ENCODE measurements at places on chromosomes 5 and 9. TPM values are rescaled to one million over a fixed set of nuclear protein-coding genes. Genes with fewer than 3 reads are reported as not detected.

GRCh38 chr5:10505517-10506095, 58.3 kb upstream of the ANKRD33B start:
- no peak for DNase-seq

DNA sequence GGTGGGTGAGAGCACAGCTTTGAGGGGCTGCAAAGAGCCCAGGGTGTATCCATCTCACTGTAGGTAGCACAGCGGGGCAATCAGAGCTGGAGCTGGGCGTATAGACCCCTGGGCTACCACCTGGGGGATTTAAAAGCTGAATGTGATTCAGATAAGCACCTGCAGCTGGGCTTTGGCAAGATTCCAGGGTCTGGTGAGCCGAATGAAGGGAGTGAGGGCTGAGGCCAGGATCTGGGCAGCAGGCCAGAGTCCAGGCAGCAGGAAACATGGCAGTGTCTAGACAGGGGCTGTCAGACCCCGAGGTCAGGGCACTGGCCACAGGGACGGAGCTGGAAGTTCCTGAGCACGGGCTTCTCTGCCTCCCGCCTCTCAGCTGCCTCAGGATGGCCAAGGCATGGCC, 8.7 kb downstream of the ASS1 start:
- no peak for DNase-seq

DNA sequence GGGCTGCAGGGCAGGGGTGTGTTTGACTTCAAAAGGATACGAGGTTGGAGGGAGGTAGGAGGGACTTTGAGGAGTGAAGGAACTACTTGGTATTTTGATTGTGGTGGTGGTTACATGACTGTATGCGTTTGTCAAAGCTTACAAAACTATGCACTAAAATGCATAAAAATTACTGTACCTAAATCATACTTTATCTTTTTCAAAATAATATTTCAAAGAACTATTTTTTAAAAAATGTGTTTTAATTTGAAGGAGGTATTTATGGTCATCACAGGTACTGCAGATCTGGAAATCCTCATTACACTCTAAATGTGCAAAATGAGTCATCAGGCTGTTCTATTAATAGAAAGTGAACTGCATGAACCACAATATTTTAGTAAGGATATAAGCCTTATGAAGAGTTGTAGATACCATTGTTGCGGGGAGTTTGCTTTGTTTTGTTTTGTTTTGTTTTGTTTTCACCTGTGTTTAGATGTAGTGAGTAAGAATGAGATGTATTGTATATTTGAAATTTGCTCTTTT, 116.9 kb downstream of the ARRDC3 start:
- DNase-seq = no peak

DNA sequence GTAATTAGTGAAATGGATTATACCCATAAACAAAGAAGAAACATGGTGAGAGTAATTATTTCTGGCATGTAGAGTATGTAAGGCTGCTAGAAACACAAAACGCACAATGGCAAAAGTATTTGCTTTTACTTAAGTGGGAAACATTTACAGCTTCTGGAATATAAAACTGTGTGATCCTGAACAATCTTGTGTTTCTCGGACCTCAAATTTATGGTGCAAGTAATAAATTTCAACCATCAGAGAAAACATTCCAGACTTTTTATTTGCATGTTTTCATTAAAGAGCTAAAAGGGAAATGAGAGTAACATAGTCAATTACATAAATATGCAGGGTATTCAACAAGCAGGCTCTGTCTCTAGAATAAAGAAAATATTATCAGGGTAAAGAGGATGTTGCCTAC, 17.2 kb upstream of the PRR16 start:
- no peak for DNase-seq

- no peak for DNase-seq
Measured at GRCh38 chr9:4674783-4675182, 4.6 kb upstream of the CDC37L1 start.

DNA sequence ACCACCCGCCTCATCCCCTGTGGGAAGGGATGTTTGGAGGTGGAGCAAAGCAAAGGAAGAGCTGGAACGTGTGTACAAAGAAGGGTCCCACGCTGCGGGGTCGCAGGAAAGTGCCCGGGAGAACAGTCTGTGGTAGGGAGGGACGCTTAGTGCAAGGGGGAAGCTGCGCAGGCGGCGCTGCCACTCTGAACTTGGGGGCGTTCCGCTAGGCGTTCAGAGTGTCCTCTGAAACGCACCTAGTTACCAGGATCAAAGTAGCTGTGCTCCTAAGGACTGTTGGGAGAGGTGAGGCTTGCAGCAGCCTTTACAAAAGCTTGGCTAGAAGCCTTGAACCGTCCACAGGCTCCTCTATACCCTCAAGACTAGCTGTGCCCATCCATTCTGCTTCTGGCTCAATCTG, 29.3 kb upstream of the PDE8B start:
- DNase-seq = no peak

DNA sequence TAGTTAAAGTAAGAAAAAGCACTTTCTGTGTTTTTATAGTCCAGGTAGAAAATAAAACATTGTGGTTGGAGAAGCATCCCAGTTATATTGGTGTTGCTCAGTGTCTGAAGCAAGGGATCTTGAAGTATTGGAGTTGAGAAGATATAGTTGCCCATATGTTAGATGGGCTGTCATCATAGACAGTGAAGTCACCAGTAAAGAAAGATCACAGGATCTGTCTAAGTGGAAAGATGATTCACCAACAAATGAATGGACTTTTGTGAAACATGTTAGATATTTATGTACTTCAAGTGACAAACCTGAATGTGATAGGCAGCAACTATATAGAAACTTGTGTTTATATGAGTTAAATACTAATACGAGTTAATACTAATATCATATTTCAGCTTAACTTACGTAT, 11.7 kb downstream of the OGN start:
- no peak for DNase-seq

- no peak for DNase-seq
Measured at GRCh38 chr9:70263421-70263820, 4.6 kb downstream of the SMC5 start.

DNA sequence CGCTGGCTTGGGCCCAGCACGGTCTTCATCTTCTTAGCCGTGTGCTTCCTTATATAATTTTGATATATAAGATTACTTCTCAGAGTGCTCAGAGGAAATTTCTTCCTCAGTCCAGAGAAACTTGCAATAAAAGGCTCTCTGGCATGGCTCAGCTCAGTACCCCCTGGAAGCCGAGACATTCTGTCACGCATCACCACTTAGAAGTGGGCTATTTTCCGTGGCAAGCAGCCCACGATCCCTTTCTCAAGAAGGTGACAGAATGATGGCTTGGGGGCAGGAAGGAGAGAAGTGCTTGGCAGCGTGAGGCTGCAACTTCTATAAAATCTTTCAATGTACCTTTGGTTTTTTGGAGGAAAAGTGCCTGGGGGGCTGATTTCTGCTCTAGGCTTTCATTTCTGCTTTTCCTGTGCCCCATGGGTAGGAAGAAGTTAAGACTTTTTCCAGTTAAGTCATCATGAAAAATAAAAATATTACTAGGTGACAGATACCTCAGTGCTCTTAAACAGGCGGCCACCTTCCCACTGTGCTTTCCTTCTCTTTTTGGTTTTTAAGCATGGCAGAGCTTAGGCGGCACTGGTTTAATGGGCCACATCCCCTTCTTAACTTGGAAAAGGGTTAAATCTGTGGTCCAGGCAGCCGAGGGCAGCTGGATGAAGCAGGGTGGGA, 104.6 kb downstream of the MVB12B start:
- DNase-seq = no peak

- DNase-seq = no peak
Measured at GRCh38 chr9:109794361-109795012, 14.5 kb downstream of the PALM2AKAP2 start.

- DNase-seq = no peak
Measured at GRCh38 chr9:98341157-98342097, 86.0 kb upstream of the TBC1D2 start.

DNA sequence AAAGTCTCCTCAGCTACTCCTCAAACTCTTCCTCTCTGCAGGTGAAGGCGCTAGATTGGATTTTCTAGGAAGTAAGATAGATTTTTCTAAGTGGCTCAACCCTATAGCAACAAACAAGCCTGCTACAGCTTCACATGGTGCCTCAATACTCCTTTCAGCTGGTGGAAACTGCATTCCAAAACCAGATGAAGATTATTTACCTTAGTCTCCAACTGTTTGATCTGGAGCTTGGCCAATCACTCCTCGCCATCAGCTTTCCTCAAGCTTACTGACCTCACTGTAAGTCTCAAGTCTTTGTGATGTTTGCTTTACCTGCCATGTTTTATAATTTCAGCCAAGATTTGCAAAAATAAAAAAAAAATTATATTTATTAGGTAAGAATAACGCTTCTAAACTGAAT, 622.4 kb downstream of the CHSY3 start:
- DNase-seq = peak; percentile 83

DNA sequence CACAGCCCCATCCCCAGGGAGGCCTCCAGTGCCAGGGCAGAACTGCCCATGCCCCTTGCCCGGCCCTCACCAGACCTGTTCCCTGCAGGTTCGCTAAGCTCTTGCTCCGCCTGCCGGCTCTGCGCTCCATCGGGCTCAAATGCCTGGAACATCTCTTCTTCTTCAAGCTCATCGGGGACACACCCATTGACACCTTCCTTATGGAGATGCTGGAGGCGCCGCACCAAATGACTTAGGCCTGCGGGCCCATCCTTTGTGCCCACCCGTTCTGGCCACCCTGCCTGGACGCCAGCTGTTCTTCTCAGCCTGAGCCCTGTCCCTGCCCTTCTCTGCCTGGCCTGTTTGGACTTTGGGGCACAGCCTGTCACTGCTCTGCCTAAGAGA, 110.1 kb downstream of the RXRA start:
- no peak for DNase-seq

GRCh38 chr5:8491254-8491653, 622.3 kb downstream of the MTRR start:
- DNase-seq = no peak

SHLD3 gene
- polyA plus RNA-seq = 4.0 TPM

THBS4 gene
- 6.3 TPM for polyA plus RNA-seq

GTF3C5 gene
- polyA plus RNA-seq = 67.2 TPM

WDR41 gene
- 71.7 TPM for polyA plus RNA-seq

HARS1 gene
- 75.0 TPM for polyA plus RNA-seq

FOXI1 gene
- not detected for polyA plus RNA-seq

SAP30L gene
- 51.2 TPM for polyA plus RNA-seq

POLR1E gene
- 31.1 TPM for polyA plus RNA-seq

CD74 gene
- 193 TPM for polyA plus RNA-seq

NEUROG1 gene
- not detected for polyA plus RNA-seq
